ENCODE measurements at places on chromosomes 2 and 18.

DNA sequence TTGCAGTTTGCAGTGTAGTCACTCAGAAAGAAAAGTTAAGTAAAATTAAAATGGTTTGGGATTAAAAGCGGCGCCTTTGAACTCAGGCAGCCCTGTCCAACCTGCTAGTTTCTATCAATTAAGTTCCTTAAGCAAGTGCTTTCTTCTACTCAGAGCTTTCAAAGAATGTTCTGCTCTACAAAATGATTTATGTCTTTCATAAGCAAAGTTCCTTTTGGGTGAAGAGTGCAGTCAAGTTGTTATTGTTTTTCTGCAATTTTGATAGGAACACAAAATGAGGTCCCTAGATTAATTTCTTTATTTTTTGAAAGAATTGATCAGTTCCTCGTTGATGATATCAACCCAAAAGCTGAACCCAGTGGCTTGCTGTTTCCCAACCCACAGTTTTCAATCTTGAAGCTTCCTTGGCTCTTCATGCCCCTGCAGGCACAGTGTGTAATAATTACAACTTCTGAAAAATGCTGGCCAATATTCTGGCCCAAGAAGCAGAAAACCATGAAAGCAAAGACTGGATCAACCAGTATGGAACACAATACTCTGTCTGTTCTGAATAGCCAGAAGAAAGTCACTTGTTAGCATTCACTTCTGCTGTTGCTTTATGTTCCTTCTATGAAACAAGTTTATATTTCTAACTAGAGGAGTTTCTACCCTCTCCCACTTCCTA, 89.1 kb downstream of the TGIF1 start:
- DNase-seq, result no peak

- DNase-seq, result no peak
Observed at GRCh38 chr2:80527119-80527518, 222.6 kb upstream of the LRRTM1 start.

GRCh38 chr2:233816771-233817170, 37.6 kb downstream of the HJURP start:
- DNase-seq, result no peak

GRCh38 chr2:46117379-46117778, 179.8 kb upstream of the EPAS1 start:
- DNase-seq, result no peak

- DNase-seq, result no peak
Observed at GRCh38 chr18:32588191-32588590, 117.5 kb upstream of the GAREM1 start.

GRCh38 chr2:223487214-223487846, 114.8 kb downstream of the SCG2 start:
- no peak for DNase-seq

DNA sequence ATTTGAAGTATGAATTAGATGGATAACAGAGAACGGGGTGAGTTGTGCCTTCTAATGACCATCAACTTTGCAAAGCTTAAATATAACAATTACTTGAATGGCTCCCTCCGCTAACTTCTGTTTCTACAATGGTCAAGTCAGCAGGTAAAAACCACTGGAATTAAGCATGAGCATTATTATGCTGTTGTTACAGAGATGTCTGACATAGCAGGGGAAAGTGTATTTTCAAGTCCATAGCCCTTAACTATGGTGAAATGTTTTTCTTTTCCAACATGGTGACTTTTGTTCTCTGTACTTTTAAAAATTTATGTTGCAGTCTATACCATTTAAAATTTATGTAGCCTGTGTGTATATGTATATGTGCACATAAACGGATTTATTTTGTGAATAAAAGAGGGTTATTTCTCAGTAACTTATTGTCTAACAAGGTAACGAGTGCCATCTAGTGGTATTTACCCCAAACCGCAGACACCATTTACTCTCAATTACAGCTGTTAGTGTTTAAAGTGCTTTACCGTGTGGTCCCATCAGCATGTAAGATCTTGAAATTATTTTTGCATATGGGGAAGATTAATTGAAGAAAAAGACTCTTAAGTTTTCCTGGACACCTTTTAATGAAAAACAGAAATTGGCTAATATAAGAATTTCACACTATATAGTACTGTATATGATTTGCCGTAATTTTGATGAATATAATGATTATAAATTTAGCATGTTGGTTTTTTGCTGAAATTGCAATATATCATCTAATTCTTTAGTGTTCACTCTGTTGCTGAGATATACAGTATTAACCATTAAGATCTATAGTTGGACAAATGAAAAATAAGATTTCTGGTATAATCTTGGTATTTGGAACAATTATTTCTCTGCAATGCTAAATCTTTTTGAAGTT, 78.2 kb downstream of the UBE2E3 start:
- peak; percentile 27 for DNase-seq

GRCh38 chr2:234679741-234680687, 183.1 kb upstream of the ARL4C start:
- no peak for DNase-seq

GRCh38 chr2:1827686-1828085, 83.4 kb upstream of the PXDN start:
- DNase-seq, result no peak

GRCh38 chr2:233965032-233965603, 47.9 kb downstream of the TRPM8 start:
- no peak for DNase-seq

- no peak for DNase-seq
Observed at GRCh38 chr2:42835577-42836371, 43.4 kb upstream of the HAAO start.

All from CD8-positive, alpha-beta T cell (primary cell).